ENCODE measurements at places on chromosomes 6 and 20.
A peak's percentile ranks its signal among the peaks of the same experiment; 100 is the strongest.

DNA sequence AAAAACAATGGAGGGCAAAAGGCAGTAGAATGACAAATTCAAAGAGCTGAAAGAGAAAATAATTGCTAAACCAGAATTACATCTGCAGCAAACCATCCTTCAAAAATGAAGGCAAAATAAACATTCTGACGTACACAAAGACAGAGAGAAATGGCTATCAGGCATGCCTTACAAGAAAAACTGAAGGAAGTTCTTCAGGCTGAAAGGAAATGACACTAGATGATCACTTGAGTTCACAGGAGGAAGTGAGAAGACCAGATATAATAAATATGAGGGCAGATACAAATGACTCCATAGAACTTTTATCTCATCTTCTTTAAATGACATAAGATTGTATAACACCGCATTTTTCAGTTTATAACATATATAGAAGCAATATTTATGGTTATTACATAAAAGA lies 30.0 kb downstream of the DZANK1 start:
- no peak for DNase-seq

DNA sequence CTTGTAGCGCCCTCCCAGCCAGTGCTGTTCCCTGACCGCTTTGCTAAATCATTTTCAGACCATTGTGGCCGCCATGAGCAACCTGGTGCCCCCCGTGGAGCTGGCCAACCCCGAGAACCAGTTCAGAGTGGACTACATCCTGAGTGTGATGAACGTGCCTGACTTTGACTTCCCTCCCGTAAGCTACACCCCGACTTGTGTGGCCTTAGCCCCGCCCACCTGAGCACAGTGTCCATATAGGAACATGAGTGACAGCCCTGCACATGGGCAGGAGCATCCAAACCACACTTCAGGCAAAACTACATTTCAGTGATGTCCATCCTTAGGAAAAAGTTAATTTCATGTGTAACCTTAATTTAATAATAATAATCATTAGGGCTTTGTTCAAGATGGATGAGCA lies 51.1 kb downstream of the GNAS start:
- DNase-seq = no peak

- DNase-seq = peak; percentile 7
These were observed 54.8 kb upstream of the SCGN start for GRCh38 chr6:25596928-25597818.

DNA sequence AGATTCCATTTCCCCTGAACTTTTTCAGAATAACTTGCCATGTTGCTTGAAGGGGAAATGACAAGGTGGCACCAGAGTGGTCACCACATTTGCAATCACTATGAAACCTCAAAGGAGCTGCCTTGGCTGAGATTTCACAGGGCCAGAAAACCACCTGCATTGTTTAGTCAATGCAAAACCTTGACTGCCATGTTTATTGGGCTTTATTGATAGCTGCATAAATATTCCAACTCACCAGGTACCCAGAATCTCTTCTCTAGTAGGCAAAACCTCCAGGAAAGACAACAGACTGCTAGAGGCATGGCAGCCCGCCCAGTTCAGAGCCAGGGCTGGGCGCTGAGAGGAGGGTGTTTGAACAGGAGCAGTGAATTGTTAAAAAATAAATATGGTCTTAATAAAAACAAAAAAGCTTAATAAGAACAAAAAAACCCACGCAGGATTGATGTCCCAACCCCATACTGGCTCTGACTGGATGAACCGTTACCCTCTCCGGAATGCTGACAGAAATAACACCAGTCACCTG lies 375.6 kb downstream of the ZFAND3 start:
- no peak for DNase-seq

- peak; percentile 52 for DNase-seq
These were observed 10.5 kb downstream of the NT5E start for GRCh38 chr6:85460154-85460920.

DNA sequence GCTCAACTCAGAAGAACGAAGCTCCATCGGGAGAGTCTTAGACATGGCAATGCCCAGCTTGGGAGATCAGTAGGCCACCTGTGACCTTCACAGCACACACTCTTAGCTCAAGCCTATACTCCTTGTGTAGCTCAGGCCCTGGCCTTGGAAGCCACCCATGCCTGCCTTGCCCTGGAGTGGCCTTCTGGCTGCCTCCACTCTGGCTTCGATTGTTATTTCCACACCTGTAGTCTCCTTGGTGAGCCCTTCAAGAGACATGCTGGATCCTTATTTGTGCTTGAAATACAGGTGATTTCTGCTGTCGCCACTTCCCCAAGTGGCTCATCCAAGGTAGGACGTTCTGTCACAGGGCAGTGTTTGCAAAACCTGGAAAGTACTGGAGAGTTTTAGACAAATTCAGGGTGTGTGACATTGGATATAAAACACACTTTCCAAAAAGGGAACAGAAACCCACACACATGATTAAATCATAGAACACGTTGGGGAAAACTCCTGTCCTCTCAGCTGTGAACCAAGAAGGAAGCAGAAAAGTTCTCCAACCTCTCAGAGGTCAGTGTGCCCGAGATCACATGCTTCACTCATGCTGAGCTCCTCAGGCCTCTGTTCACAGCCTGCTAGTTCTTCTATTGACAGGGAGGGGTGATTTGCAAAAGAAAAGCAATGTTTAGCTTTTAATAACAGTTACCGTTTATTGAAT lies 391.8 kb downstream of the CDC5L start:
- DNase-seq = no peak

DNA sequence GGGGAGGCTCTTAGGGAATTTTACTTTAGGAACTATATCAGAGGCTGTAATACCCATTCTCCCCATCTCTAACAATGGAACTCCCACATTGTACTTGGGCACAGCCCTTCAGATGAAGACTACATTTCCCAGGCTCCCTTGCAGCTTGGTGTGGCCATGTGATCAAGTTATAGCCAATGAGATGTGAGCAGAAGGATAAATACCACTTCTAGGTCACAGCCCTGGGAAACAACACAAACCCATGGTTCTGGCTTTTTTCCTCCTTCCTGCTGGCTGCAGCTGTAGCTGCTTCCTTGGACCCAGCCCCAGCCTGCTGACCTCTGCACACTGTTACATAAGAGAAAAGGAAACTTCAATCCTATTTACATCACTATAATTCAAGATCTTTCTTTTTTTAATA lies 445.9 kb upstream of the JARID2 start:
- peak; percentile 77 for DNase-seq

DNA sequence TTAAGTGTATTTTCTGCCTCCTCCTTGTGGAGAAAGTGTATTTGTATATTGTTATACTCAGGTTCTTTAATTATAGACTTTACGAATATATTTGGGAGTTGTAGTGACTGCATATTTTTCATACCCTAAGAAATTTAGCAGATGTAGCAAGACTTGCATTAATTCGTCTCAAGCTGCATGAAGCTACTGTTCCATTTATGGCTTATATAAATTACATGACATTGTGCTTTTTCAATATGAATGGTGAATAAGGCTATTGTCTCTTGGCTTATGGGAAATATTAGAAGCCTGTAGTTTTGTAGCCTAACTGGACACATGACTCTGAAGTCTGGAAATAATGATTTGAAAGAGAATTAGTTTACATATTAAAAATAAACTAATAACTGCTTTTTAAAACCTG lies 2.4 kb downstream of the ADGRG6 start:
- DNase-seq = no peak

GRCh38 chr20:35743693-35744491 lies 1.8 kb upstream of the RBM39 start:
- no peak for DNase-seq

Data from GM23248 (cell line).